ENCODE measurements at places on chromosomes 3 and 15. TPM values are rescaled to one million over a fixed set of nuclear protein-coding genes. Genes with fewer than 3 reads are reported as not detected.

DNA sequence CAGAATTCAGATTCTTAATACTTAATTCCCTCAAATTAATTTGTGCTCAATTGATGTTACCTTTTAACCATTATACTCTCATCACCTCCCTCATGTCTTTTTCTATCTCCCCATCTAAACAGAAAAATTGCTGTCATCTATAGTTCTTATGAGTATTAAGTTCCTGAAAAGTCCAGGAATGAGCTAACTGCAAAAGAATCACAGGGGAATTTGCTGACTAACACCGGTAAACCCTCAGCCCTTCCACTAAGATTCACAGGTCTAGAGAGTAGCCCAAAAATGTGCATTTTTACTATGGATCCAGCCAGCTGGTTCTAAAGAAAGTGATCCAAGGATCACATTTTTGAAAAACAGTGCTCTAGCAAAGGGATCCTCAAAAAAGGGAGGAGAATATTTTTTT lies 67.0 kb downstream of the SETD2 start:
- no peak for DNase-seq

GRCh38 chr3:171172070-171172469 lies 145.6 kb upstream of the SLC2A2 start:
- peak; percentile 17 for DNase-seq

DNA sequence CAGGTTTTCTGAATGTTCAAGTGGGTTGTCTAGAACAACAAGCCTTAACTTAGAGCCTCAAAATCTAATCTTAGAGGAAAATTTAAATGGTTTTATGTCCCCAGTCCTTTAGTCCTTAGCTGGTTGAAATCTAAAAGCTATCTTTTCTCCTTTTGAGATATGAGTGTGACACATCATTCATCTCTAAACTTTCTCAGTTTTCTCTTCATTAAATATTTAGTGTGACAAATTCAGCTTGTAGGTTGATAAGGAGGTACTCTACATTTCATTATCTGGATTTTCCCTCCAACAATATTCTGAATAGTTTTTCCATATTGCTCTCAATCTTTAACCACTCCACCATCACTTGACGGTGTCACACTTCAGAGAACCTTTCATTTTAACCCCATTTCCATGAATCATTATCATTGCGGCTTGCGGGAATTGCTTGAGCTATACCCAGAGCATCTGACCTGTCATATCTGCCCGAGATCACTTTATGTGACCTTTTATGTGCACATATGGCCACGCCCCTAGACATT lies 16.1 kb upstream of the ATP8B4 start:
- peak; percentile 62 for DNase-seq

DNA sequence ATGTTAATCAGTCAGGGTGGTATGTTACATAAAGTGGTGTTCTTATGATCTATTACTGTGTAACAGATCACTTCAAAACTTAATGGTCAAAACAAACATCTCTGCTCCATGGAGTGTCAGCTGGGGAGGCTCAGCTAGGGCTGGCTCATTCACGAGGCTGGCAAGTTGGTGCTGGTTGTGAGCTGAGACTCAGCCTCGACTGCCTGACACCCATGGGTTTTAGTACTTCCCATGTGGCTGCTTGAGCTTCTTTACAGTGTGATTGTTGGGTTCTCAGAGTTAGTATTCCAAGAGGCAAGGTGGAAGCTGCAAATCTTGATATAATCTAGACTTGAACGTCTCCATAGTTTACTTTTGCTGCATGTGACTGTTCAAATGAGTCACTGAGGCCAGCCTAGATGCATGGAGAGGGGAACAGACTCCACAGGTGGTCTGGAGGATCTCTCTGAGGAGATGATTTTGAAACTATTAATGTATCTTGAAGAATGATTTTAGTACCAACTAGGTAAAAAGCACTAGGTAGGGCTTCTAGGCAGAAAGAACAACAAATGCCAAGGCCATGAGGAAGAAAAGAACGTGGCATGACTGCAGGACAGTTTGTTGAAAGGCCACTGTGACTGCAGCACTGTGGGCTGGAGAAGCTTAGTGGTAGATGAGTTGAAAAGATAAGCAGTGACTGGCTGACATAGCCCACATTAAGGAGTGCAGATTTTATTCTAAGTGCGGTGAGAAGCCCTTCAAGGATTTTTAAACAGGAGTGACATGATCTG lies 281.1 kb upstream of the PROK2 start:
- no peak for DNase-seq

- no peak for DNase-seq
Observed at GRCh38 chr3:59006634-59007517, 42.9 kb downstream of the CFAP20DC start.

DNA sequence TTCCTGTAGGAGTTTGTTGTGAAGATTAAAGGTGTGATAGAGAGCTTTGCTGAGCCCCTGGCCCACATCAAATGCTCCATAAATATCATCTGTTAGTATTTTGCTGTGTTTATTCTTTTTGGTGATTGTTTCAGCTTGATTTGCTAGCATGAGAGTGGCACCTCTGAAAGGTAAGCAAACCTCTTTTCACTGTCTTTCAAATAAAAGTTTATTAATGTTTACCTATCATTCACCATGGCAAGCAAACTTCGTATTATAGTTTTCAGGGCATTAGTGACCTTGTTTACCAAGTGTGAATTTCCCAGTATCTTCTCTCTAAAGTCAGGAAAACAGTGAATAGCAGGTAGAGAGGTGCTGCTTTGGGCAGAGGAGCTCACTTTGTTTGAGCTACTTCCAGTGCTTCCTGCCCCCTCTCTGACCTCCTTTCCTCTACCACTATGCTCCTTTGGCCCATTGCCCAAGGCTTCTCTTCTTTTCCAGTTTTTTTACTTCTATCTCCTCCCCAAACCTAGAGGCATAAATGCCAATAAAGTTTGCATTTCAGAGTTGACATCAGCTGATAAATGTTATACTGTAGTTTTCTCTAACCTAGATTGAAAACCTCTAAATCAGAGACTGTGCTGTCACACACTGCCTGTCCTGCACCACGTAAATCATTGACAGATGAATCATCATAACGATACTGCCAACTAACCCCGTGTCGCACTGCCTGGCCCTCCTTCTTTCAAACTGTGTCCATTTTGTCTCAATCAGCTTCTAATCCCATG lies 569.0 kb downstream of the TUSC7 start:
- no peak for DNase-seq

GRCh38 chr15:76286271-76286879 lies 24.9 kb downstream of the ETFA start:
- DNase-seq = no peak

- DNase-seq = no peak
Observed at GRCh38 chr15:39051626-39052322, 487.2 kb upstream of the RASGRP1 start.

GRCh38 chr3:155138677-155139076 lies 58.6 kb downstream of the MME start:
- DNase-seq = no peak

DNA sequence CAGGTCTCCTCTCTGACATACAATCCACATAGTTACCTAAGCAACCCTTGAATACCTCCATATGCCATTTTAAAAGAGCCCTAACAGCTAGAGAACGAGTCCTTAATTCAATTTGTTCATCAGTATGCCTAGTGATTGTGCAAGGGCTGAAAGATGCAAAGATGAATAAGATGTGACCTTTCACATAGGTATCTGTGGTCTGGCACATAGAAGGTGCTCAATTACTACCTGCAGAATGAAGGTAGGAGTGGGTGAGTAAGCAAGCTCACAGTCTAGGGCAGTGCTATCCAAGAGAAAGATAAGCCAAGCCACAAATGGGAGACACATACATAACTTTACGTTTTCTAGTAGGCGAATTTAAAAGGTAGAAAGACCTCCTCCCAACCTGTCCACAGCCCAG lies 157.9 kb downstream of the OSBPL10 start:
- DNase-seq = no peak

- no peak for DNase-seq
Observed at GRCh38 chr3:27545061-27545460, 60.9 kb upstream of the SLC4A7 start.

DNA sequence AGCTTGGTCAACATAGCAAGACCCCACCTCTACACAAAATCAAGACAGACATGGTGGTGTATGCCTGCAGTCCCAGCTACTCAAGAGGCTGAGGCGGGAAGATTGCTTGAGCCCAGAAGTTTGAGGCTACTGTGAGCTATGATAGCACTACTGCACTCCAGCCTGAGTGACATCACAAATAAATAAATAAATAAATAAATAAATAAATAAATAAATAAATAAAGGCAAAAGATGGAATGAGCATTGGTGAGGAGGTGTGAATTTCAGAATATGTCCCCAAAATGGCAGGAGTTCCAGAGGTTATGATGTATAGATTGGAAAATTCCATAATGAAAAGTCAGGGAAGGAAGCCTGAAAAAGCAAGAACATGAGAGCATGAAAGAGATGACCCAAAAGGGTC lies 249.9 kb downstream of the MEX3B start:
- no peak for DNase-seq

DNA sequence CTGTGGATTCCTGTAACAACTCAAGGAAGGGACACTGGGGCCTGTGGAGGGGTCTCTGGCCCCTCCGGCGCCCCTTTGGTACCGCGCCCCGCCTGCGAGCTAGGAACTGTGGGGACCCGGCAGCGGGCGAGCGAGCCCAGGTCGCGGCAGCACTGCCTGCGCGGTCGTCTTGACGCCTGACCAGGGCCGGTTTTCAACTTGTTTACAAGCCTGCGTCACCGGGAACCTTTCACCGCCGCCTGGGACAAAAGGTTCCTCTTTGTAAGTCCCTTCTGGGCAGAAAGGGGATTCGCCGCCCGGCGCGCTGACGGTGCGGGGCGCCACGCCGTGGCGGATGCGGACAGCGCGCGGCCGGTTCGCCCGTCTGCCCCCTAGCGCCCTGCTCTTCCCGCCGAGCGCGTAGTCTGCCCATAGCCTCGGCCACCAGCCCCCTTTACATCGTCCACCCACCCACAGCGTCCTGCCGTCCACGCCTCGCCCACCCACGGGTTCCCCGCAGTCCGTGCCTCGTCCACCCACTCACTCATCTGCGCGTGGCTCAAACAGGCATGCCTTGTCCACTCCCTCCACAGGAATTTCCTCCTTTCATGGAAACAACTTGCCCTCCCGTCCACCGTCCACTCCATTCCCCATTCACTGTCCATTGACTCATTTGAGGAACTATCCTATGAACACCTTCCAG lies 5.5 kb upstream of the CFAP100 start:
- DNase-seq = peak; percentile 57

GRCh38 chr3:64095802-64096201 lies 72.5 kb upstream of the PSMD6 start:
- DNase-seq = no peak

DNA sequence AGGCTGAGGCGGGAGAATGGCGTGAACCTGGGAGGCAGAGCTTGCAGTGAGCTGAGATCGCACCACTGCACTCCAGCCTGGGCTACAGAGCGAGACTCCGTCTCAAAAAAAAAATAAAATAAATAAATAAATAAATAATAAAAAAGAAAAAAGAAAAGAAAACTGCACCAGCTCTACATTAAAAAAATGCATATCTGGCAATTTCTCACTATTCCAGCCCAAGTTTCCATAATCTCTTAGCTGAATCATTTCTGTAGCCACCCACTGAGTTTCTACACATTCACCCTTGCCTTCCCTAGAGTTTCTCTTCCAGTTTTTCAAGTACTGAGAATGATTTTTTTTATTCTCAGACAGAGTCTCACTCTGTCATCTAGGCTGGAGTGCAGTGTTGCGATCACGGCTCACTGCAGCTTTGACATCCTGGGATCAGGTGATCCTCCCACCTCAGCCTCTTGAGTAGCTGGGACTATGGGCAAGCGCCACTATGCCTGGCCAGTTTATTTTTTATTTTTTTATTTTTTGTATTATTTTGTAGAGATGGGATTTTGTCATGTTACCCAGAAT lies 24.5 kb upstream of the SLC7A14 start:
- no peak for DNase-seq

- no peak for DNase-seq
Observed at GRCh38 chr3:78666470-78666800, 1101.4 kb downstream of the ROBO1 start.

GRCh38 chr3:72995337-72995736 lies 1.3 kb upstream of the PPP4R2 start:
- no peak for DNase-seq

- DNase-seq = no peak
Observed at GRCh38 chr15:41688671-41689070, 28.5 kb downstream of the MGA start.

- no peak for DNase-seq
Observed at GRCh38 chr3:158735296-158736033, 3.2 kb upstream of the RARRES1 start.

DNA sequence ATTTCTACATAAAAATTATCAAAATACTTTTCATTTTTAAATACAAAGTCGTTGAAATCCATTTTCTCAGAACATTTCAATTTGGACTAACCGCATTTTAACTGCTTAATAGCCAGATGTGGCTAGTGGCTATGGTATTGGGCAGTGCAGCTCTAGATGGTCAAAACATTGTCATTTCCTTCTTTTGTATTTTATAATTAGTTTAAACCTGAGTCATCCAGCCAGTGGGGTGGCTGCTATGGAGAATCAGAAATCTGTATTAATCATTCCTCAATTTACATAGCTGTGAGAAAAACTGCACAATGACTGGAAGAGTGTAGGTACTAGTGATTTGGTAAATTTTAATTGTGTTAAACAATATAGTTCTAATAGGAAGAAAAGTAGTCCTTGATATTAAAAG lies 245.3 kb downstream of the PDZRN3 start:
- DNase-seq = no peak

DNA sequence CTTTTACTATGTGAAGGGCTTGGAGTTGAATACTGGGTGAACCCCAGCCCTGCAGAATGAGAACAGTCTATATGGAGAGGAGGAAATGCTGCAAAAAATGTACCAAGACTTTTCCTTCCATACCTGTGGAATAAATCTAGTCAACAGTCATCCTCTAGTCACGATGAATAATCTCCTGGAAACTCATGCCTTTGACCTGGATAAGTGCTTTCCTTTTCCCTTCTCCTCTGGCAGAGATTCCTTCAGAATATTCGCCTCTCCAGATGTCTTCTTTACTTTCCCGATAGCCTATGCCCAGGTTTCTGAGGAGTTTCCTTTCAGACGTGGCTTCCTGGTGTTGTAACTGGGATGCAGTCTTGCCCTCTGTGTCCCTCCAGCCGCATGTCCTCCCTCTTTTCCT lies 28.1 kb downstream of the CCNL1 start:
- no peak for DNase-seq

- DNase-seq = no peak
Observed at GRCh38 chr15:58671186-58671585, 78.3 kb downstream of the ADAM10 start.

- DNase-seq = no peak
Observed at GRCh38 chr15:66298803-66299251, 5.5 kb downstream of the DIS3L start.

DNA sequence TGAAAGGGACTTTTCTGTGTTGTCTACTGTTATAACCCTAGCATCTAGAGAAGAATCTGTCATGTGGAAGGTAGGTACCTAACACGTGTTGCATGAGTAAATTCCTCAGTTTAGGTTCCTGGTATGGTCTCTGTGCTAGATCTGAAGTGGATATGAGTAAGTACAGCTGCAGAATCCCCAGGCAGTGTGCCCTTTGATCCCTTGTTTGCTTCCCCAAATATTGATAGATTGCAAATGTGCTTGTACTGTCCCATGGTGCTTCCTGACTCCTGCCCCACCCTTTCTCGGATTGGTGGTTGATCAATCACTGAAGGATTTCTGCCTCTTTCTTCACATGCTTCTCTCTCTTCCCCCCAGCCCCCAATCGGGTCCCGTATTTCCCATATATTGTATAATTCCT lies 450.4 kb downstream of the UNC13C start:
- DNase-seq = no peak

CCDC39 gene
- total RNA-seq = not detected

SH2D7 gene
- not detected for total RNA-seq

HIGD2B gene
- total RNA-seq = 0.26 TPM

TJP1 gene
- not detected for total RNA-seq

GRK7 gene
- total RNA-seq = not detected

TRAT1 gene
- 12.3 TPM for total RNA-seq

CYP11A1 gene
- 0.30 TPM for total RNA-seq
